ENCODE measurements at places on chromosomes 6 and 20.

GRCh38 chr6:115668781-115669180 is 391.9 kb downstream of the FRK start:
- no peak for DNase-seq

DNA sequence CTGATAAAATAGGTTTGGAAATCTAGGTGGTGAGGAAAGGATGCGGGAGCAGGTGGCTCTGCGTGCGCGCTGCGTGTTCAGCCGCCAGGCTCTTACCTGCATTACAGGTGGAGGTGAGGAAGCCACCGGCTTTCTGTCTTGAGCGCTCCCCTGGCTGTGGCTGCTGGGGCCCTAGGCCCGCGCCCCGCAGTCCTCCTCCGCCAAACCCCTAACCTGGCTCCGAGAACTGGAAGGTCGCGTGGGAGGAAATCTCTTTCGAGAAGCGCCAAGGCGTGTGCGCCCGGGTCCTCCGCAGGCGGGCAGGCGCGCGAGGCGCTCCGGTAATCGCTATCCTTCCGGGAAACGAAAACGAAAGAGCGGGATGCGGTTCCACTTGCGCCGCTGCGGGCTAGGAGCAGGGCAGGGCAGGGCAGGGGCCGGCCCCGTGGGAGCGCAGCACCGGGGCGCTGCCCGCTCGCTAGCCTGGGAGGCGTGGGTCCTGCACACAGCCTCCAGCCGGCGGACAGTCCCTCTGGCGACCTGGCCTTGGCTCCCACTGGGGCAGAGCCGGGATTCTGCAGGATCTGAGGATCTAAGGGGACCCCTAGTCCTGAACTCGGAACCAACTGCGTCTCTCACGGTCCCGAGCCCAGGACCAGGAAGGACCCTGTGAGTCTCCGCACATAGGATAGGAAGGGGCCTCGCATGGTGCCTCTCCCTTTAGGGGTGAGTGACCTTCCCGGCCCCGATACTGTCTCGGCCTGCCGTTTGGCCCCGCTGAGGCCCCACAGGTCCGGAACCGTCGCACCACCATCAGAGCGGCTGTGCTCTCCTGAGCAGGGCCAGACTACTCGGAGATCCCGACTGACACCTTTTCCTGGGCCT is at the start of gene ETV7:
TSS of gene ETV7 (minus strand) at position 230 of the 864 bp plus-strand sequence. CDS start at position 102, 128 bp downstream.
- DNase-seq: no peak

DNA sequence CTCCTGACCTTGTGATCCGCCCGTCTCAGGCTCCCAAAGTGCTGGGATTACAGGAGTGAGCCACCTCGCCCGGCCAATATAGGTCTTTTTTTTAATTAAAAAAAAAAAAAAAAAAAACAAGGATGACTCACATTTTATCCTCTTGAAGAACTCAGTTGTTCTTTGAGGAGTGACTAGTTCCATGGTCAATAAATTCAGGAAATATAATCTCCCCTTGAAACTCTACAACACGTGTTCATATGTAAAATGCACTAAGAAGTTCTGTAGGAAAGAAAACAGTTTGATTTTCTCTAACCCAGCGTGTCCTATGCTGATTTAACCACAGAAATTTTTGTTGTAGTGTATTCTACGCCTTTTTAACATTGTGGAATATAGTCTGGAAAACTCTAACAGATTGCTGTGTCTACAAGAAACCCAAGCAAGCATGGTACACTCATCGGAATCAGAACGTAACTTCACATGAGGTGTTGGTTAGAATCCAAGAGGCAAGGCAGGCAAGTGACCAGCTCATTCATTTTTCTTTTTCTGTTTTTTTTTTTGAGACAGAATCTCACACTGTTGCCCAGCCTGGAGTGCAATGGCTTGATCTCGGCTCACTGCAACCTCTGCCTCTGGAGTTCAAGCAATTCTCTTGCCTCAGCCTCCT is 79.0 kb upstream of the ZNF217 start:
- no peak for DNase-seq

DNA sequence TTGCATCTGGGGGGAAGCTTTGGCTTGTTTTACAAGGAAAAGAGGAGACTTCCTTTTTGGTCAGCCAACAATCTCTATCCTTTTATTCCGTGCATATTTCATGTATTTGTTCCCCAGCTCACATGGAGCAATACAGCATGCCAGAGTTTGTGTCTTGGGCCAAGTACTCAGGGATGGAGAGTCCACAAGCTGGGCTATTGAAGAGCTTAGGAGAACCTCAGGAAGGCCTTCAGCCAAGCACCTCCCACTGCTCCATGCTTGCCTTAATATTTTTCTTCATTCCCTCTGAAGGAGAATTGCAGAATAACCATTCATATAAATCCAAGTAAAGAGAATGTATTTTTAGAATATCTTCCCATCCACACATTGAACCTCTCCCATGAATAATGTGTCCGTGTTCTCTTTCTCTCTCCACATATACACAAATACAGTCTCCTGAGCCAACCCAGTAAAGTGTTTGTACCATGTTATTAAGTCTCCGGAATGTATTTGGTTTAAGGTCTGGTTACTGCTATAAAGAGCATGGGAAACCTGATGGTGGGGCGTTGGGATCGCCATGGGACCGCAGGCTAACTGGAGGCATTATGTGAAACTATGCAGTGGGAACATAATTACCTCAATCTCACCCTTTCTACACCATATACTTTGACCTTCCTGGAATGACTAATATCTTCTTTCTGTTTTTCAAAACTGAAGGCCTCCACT is 3.0 kb downstream of the LAMA4 start:
- DNase-seq: no peak

DNA sequence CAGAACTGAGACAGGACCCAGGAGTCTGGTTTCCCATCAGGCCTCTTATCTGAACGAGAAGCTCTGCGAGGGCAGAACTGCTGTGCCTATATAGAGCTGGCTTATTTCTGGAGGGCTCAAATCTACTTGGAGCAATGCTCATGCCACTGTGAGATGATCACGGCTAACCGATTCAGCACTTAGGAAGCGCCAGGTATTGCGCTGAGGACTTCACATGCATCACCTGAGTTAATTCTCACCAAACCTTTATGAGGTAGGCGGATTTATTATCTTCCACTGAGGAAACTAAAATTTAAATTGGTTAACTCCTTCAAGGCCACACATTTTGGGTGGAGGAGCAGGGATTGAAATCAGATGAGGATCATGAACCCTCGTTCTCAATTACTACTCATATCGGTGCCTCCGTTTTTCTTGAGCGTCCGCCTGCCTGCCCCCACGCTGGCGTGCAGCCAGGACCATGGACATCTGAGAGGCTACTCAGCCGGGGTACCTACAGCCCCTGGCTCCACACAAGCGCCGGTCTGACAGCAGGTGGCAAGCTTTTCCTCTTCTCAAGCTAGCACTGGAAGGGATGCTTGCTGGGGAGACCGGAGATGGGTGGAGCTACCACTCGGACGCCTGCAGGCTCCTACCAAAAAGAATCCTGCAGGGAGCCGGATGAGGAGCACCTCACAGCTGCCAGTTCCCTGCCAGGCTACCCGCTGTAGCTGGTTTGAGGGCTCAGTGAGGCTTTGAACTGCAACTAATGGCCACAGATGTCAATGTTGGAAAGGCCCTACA is 1.0 kb upstream of the PCIF1 start:
- peak; percentile 89 for DNase-seq

GRCh38 chr20:58784321-58785074 is 66.2 kb downstream of the GNAS-AS1 start:
- DNase-seq: no peak

GRCh38 chr20:13813910-13814309 is 29.1 kb downstream of the NDUFAF5 start:
- DNase-seq: no peak

DNA sequence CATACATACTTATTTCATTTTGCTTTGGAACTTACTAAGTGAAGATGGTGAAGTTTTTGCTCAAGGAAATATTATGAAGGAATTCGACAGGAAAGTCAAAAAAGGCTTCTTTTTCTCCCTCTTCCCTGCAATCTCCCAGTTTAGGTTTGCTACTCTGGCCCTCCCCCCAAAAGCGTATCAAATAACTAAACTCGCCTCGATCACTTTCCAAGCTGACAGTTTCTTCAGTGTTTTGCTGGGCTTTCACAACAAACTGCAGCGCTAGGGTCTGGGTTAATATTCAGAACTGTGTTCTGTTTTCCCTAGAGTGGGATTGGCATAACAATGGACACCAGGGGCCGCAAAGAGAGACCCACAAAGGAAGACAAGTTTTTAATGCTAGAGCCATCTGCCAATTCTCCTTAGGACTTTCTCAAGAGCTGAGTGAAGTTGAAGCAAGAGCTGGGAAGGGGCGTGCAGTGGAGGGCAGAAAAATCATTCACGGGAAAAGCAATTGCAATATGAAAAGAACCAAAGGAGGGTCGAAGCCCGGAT is 57.8 kb downstream of the ATP9A start:
- DNase-seq: no peak

- DNase-seq: peak; percentile 82
Observed at GRCh38 chr6:97778290-97779038, 495.4 kb upstream of the MMS22L start.

DNA sequence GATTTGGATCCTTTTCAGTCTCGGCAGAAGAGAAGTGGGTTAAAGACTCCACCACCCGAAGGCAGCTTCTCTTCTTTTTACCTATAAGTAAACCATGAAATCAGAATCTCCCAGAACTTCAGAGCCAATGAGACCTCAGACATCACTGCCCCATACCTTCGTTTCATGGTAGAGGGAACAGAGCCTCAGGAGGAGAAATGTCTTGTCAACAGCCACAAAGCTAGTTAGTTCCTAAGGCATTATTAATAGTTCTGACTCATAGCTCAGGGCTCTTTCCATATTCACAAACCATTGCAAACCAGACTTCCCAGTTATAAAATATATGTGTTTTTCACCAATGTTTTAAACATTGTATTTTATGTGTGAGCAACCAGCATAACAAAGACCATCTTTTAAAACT is 118.7 kb upstream of the RIPOR2 start:
- DNase-seq: no peak

DNA sequence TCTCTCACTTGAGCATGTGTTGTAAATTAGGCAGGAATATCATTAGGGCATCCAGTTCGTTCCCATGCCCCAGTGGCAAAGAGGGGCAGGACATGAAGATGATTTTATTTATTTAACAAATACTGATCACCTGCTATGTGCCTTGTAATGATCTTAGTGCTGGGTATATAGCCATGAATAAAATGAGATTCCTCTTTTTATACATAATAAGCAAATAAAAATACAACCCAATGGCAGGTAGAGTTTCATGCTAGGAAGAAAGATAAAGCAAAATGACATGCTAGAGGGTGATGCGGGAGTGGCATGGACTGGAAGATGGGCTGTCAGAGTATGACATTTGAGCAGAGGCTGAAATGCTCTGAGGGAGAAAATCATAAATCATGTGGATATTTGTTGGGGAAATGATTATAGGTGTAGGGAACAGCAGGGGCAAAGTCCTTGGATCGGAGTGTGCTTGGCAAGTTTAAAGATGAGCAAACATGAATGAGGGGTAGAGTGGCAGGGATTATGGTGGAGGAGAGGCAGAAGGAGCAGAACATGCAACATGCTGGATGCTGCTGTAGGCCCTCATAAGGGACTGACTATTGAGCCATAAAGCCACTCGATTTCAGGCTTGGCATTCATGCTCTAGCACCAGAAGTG is 342.1 kb downstream of the PLCB1 start:
- no peak for DNase-seq

GRCh38 chr20:23043376-23043775 is 6.1 kb downstream of the THBD start:
- no peak for DNase-seq

GRCh38 chr6:158730541-158730907 is 80.7 kb downstream of the SYTL3 start:
- no peak for DNase-seq

DNA sequence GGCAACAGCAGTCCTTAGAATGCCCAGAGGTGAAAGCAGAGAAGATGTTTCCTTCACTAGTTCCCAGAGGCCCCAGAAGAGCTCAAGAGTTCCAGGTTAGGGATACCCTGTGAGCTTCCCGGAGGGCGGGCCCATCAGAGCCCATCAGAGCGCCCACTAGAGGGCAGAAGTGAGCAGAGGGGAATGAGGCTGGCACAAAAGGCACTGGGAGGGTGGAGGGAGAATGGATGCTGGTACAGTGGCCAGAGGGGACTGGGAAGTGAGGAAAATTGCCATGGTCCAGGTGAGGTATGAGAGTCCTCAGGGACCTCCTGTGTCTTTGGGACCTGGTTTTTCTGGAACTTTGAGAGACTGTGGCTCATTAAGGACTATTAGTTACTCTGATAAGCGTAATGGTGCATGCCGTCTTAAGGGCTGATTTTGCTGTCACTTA is 57.3 kb downstream of the LINC00237 start:
- DNase-seq: peak; percentile 33

DNA sequence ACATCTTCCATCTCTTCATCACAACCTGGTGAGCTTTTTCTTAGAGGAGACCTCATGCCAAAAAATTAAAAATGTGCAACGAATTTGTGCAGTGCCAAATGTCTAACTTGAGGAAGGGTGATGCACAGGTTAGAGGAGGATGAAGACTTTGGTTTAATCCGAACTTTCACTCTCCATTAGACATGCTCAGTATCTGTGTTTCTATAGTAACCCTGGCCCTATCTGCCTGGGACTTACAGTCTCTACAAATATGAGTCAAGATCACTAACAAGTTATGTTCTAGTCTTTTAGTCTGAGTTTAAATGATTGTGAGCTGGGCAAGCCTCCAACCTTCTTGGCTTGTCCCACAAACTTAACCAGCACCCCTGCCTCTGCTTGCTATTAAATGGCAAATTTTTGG is 377.0 kb downstream of the BMP2 start:
- no peak for DNase-seq

- no peak for DNase-seq
Observed at GRCh38 chr20:35305682-35306556, 13.7 kb upstream of the FAM83C start.

GRCh38 chr6:16750566-16750965 is 10.7 kb downstream of the ATXN1 start:
- DNase-seq: no peak

GRCh38 chr6:12343122-12343439 is 52.9 kb downstream of the EDN1 start:
- no peak for DNase-seq

- no peak for DNase-seq
Observed at GRCh38 chr6:151254451-151255081, 14.8 kb downstream of the AKAP12 start.

- DNase-seq: no peak
Observed at GRCh38 chr20:49043000-49043399, 3.1 kb upstream of the CSE1L start.

- no peak for DNase-seq
Observed at GRCh38 chr20:33669873-33670640, 3.3 kb downstream of the ACTL10 start.

DNA sequence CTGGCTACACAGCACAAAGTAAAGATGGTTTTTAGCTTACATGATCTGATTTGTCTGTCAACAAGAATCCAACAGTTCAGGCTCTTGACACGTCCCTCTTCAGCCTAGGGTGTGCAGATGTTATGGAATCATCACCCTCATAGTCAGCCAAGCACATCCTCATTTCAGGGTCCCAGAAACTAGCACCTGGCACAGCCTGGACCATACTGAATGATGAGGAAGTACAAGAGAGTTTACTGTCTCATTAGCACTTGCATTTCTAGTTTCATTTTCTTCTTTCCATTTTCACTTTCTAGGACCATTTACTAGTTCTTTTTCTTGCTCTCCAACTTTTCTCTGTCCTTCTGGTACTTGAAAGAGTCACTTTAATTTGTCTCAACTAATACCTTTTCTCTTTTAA is 6.5 kb downstream of the RIPOR2 start:
- DNase-seq: no peak

GRCh38 chr20:20327746-20328145 is 40.2 kb upstream of the INSM1 start:
- no peak for DNase-seq

- no peak for DNase-seq
Observed at GRCh38 chr20:57330998-57331397, 1.4 kb downstream of the SPO11 start.

Data from iPS DF 6.9 (cell line).